ENCODE measurements at places on chromosomes 2 and 18.

- DNase-seq, result no peak
Measured at GRCh38 chr2:25165992-25166875, 2.1 kb downstream of the POMC start.

- no peak for DNase-seq
Measured at GRCh38 chr18:74311000-74311399, 4.6 kb upstream of the C18orf63 start.

DNA sequence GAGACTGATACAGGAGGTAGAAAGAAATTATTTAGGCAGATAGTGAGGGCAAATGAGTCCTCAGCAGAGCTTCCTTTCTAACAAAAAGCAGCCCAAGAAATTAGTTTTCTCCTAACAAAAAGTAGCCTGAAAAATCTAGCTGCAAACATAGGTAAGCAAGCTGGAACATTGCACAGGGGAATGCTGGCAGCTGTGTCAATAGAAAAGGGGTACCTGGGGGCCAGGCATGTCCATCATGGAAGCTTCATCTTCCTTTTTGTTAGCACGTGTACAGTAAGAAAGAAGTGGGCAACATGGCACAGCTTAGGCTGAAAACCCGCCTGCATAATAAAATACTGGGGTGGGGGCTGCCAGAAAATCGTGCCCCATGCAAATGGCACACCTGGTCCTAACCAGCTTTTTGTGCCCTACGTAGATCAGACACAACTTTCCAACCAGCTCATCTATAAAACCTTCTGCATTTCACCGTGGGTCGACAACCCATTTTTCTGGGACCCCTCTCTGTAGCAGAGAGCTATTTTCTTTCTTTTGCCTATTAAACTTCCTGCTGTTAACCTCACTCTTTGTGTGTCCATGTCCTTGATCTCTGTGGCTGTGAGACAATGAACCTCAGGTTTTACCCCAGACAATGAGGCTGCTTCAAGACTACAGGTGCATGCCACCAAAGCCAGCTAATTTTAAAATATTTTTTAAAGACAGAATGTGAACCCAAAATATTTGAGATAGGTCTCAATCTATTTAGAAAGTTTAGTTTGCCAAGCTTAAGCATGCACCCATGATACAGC, 6.6 kb upstream of the MTHFD2 start:
- no peak for DNase-seq

DNA sequence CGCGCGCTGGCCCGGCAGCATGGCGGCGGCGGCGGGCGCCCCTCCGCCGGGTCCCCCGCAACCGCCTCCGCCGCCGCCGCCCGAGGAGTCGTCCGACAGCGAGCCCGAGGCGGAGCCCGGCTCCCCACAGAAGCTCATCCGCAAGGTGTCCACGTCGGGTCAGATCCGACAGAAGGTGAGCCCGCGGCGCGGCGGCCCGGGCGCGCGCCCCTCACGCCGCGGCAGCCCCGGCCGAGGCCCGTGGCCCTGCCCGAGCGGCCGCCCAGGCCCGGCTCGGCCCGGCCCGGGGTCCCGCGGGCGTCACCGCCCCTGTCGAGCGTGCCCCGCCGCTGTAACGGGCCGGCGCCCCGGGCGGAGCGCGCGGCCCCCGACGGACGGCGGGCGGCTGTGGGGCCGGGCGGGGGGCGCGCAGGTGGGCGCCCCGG, 218 bp downstream of the DGKD start:
- no peak for DNase-seq

DNA sequence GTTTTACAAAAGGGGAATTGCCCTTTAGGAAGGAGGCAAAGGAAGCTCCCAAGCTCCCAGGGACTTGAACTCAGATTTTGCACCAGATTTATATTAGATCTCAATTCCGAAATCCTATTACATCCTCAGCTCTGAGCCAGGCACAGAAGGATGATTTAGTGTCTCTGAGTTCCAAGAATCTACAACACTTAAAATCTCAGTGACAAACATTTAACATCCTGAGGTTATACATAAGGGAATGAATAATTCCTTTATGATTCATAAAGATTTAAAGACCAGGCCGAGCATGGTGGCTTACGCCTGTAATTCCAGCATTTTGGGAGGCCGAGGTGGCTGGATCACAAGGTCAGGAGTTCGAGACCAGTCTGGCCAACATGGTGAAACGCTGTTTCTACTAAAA, 16.5 kb upstream of the SLC20A1 start:
- no peak for DNase-seq

- DNase-seq, result no peak
Measured at GRCh38 chr2:178403671-178404306, 47.2 kb downstream of the PRKRA start.

GRCh38 chr2:150900913-150901312, 360.8 kb downstream of the RBM43 start:
- DNase-seq, result no peak

DNA sequence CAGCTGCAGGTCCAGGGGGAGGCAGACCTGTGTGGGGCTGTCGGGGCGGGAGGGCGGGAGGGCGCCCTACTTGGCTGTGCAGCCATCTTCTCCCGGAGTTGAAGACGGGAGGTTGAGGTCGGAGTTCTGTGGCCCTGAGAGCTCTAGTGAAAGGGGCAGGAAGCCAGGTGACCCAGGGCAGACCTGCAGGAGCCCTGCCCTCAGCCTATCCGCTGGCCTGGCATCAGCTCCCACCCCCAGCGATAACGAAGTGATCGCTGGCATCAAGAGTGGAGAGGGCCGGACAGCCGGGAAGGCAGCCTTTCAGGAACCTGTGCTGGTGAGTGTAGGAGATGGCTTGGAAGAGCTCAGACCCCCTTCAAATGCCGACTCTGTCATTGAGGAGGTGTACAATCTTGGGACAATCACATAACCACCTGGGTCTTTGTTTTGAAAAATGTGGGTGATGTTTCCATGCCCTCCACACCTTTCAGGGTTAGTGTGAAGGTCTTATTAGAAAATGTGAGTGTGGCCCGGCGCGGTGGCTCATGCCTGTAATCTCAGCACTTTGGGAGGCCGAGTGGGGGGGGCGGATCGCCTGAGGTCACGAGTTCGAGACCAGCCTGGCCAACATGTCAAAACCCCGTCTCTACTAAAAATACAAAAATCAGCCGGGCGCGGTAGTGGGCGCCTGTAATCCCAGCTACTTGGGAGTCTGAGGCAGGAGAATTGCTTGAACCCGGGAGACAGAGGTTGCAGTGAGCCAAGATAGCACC, 1.3 kb downstream of the ARHGEF4 start:
- no peak for DNase-seq

DNA sequence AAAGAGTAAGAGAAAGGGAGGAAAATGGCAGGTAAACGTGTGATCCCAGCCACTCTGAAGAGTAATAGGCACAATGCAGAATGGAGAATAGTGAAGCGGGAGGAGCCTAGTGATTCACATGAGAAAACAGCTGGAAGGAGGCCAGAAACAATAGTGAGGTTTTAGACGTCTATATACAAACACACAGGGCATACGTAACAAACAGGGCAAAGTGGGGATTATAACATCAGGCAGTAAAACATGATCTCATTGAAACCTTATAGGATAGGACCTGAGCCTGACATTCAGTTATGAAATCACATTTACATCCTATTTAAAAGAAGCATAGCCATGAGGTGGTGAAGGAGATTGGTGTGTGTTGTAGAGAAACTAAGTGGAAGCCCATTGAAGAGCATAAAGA, 33.0 kb upstream of the GATA6 start:
- no peak for DNase-seq

- DNase-seq, result no peak
Measured at GRCh38 chr18:24006712-24007313, 7.7 kb upstream of the TTC39C start.

- DNase-seq, result no peak
Measured at GRCh38 chr2:236715491-236715961, 145.9 kb downstream of the ACKR3 start.

DNA sequence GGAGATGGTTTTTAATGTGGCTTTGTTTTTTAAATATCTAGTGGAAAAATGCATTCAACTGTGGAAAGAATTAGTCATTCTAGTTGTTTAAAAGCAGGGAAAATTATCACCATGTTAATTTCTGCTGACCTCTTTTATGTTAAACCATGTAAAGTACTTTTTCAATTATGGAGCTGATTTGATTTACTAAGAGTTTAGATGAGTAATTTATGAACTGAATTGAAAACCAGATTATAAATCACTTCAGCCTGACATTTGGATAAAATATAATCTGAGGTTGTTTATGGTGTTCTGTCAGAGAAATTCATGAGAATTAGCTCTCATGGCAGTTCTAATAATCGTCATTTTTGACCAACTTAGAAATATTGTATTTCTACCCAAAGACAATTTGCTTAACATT, 11.6 kb downstream of the ITGA4 start:
- DNase-seq, result no peak

GRCh38 chr2:1498176-1498575, 84.9 kb downstream of the TPO start:
- no peak for DNase-seq

- peak; percentile 11 for DNase-seq
Measured at GRCh38 chr2:73175663-73176204, 26.6 kb upstream of the NOTO start.

DNA sequence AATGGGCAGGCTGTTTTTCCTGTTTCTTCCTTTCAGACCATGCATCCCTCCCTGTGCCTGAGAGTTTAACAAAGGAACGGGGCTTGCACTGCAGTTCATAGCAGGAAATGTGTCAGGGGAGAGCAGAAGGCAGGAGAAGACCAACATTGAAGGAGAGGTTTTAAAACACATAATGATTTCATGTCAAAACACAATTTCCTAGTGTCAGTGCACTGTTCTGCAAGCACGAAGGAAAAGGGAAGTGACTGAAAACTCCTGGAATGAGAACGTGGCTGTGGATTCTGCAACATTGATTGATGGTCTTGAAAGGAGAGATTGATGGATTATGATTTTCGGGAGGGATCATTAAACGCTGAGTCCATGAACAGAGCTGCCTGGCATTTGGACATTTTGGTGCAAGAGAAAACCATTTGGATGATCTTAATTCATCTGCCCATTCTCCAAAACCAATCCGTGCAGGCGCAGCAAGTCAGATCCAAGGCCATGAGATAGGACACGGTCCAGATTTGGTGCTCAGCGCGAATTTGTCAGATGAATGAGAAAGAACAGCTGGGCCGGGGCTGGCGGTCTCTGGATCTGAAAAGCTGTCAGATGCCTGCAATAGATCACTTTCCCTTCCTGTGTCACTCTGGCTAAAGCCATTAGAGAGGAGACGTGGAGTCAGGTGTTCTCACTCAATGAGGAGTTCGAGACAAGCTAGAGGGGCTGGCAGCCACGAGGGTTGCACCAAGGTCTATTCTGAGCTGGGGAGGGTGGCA, 38.4 kb downstream of the C1QL2 start:
- DNase-seq, result no peak

DNA sequence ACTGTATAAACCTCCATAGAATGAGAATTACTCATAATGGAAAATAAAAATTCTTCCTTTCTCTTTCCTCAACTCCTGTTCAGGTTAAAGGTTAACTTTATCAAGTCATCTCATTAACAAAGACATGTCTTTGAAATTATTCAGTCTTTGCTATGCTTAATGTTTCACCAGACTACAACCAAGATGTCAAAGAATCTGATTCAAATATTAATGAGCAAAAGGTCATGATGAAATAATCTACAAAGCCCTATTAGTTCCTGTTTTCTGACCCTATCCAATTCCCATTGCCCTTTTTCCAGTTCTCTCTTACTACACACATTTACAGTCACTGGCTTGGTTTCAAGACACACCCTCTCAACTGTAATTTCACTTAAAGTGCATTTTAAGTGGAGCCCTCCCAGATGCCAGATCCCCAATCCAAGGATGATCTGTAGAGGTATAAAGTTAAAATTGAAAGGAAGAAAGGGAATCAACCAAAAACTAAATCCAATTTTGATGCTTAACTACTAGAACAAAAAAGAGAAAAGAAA, 246.9 kb upstream of the CYP26B1 start:
- DNase-seq, result no peak

DNA sequence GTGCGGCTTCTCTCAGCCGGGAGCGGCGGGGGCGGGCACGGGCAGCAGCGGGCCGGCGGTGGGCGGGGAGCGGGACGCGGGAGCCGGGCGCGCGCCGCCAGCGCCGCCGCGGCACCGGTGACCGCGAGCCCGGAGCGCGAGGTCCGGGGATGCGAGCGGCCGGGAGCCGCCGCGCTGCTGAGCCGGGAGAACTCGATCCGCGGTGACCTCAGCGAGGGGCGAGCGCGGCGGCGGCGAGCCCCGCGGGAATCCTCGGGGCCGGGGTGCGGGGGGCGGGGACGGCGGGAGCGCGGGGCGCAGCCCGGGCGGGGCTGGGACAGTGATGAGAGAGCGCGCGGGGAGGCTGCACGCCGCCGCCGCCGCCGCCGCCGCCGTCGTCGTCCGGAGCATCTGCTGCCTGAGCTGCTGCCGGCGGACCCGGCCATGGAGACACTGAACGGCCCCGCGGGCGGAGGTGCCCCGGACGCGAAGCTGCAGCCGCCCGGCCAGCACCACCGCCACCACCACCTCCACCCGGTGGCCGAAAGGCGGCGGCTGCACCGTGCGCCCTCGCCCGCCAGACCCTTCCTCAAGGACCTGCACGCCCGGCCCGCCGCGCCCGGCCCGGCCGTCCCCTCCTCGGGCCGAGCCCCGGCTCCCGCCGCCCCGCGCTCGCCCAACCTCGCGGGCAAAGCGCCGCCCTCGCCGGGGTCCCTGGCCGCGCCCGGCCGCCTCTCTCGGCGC, at the start of gene MTCL1:
Gene MTCL1, plus strand, starts transcription at position 319 of the 723 bp plus-strand sequence. Its CDS starts 105 bp downstream, at position 424.
- DNase-seq, result no peak

GRCh38 chr2:206273905-206274304, 558 bp upstream of the ZDBF2 start:
- DNase-seq, result no peak

GRCh38 chr18:11526675-11527074, 82.7 kb upstream of the SLC35G4 start:
- DNase-seq, result no peak

DNA sequence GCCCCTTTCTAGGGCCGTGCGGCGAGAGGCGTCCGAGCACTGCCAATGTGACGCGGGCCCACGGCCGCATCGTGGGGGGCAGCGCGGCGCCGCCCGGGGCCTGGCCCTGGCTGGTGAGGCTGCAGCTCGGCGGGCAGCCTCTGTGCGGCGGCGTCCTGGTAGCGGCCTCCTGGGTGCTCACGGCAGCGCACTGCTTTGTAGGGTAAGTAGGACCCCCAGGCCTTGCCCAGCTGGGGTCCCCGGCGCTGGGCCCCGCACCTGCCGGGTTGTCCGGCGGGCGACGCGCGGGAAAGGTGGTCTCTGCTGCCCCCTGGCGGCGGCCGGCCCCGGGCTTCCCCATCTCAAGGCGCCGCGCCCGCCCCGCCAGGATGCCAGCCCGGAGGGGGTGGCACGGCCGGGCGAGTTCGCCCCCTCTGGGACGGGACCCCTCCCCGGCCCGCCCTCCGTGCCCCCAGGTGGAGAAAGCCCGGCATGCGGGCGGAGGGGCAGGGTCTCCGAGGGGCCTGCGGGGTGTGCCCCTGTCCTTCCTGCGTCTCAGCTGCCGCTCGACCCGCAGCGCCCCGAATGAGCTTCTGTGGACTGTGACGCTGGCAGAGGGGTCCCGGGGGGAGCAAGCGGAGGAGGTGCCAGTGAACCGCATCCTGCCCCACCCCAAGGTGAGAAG, 1.9 kb downstream of the PRSS56 start:
- peak; percentile 51 for DNase-seq
